ENCODE measurements at places on chromosomes 16 and 17. TPM values are rescaled to one million over a fixed set of nuclear protein-coding genes. Genes with fewer than 3 reads are reported as not detected.
A peak's percentile ranks its signal among the peaks of the same experiment; 100 is the strongest.

Gene CUEDC1
- 3.1 TPM for total RNA-seq

Gene ORMDL3
- total RNA-seq, result 170 TPM

- no peak for DNase-seq
- H3K36me3 ChIP-seq, result no peaks in the 10 kb centered on the region
- H3K4me3 ChIP-seq, result no peak overlapping the region
- H3K27ac ChIP-seq, result no peak overlapping the region
- H3K4me1 ChIP-seq, result peaks cover 8% of the 10 kb centered on the region
Observed at GRCh38 chr17:17605729-17606088, 14.2 kb upstream of the PEMT start.

DNA sequence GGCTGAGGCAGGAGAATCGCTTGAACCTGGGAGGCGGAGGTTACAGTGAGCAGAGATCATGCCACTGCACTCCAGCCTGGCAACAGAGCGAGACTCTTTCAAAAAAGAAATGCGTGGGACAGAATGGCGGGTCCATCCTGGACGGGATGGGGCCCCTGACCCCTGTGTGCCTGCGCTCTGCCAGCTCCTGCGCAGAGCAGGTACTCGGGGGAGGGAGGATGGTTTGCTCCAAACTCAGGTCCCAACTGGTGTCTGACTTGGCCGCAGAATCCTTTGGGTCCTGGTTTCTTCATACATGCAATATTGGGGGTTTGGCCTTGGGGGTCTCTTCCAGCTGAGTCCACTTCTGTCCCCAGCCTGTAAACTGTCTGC lies 10.4 kb downstream of the CHMP6 start:
- H3K4me3 ChIP-seq, result no peak overlapping the region
- no peak overlapping the region for H3K27ac ChIP-seq
- H3K27me3 ChIP-seq, result peaks cover 17% of the 10 kb centered on the region

DNA sequence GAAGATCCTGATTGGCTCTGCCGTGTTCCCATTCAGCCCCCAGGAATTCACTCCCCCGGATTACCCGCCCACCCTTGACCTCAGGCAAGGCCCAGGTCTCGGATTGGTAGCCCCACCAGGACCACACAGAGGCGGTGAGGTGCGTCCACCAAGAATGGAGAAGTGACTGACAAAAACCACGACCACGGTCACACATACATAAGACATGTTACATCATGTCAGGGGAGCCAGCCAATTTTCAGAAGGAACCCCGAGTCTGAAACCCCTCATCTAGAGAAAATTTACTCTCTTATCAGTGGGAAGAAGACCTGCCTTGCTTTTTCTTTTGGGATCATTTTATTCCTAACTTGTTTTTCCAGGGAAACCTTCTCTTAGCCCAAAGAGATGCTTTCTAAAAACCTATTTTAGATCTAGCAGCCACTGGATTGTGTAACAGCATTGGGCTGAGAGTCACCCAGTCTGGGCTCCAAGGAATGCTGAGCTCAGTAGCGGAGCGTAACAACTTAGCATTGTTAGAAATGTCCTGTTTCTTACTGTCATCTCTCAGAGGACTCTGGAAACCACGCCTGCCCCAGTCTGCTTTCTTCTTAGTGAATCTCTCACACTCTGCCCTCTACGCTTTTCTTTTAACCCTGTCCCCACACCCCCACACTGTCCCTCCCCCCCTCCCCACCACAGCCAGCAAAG lies 164.1 kb downstream of the CMIP start:
- no peak overlapping the region for H3K4me3 ChIP-seq
- DNase-seq, result no peak
- peaks cover 36% of the 10 kb centered on the region for H3K36me3 ChIP-seq
- peaks cover 9% of the 10 kb centered on the region for H3K4me1 ChIP-seq
- no peak overlapping the region for H3K27ac ChIP-seq

DNA sequence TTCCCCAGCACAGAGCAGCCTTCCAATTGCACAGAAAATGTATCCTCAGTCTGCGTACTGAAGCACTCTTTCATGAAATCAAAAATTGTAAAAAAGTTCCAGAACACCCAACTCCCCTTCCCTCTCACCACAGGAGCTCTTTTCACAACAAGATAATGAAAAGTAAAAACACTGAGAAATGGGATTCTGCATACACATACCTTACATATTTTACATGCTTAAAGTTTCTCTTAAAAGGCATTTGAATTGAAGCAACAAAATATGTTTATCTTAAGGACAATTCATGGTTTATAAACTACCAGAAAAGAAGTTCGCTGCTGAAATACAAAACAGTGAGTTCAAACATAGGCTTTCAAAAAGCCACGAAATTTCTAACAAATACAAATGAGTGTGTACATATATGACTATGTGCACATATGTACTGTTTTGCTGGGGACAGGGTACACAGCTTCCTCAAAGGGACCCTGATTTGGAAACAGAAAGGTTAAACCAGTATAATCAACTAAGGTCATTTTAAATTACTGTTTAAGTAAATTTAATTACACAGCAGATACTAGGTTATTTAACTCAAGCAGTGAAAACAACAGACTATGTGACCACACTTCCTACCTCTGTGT lies 33.8 kb downstream of the COG1 start:
- no peak for DNase-seq
- no peaks in the 10 kb centered on the region for H3K27me3 ChIP-seq
- no peak overlapping the region for H3K27ac ChIP-seq
- H3K4me3 ChIP-seq, result no peak overlapping the region

DNA sequence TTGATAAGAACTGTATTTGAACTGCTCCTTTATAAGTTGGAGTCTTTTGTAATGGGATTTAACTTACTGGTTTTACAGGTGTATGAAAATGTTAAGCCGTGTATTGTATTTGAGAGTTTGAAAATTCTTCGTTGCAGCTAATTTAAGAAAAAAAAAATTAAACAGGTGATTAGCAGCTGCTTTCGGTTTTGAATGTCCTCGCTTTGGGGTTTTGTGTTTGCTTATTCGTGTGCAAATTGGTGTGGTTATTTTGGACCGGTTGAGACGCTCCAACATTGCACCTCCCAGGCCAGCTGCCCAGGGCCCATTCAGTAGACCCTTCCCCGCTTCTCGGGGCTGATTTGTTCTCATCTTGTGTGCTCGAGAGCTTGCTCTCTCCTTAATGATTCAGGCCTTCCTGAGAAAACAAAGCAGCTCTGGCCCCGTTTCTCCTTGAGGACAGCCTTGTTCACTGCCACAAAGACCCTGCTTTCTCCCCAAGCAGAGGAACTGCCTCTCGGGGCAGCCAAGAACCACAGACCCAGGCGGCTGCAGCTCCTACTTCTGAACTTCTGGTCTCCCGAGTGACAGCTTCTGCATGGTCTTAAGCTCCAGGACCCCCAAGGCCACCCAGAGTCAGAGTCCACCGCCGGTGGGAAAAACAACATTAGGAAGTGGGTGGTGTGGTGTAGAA lies 100.5 kb downstream of the MSI2 start:
- H3K36me3 ChIP-seq, result no peaks in the 10 kb centered on the region
- H3K4me3 ChIP-seq, result no peak overlapping the region
- no peaks in the 10 kb centered on the region for H3K27me3 ChIP-seq
- H3K27ac ChIP-seq, result peak overlapping the region; percentile 28

GRCh38 chr17:75110234-75110937 lies 617 bp downstream of the ARMC7 start:
- H3K27me3 ChIP-seq, result peaks cover 16% of the 10 kb centered on the region
- peaks cover 35% of the 10 kb centered on the region for H3K4me1 ChIP-seq
- peaks cover 5% of the 10 kb centered on the region for H3K36me3 ChIP-seq
- H3K27ac ChIP-seq, result peak overlapping the region; percentile 68

DNA sequence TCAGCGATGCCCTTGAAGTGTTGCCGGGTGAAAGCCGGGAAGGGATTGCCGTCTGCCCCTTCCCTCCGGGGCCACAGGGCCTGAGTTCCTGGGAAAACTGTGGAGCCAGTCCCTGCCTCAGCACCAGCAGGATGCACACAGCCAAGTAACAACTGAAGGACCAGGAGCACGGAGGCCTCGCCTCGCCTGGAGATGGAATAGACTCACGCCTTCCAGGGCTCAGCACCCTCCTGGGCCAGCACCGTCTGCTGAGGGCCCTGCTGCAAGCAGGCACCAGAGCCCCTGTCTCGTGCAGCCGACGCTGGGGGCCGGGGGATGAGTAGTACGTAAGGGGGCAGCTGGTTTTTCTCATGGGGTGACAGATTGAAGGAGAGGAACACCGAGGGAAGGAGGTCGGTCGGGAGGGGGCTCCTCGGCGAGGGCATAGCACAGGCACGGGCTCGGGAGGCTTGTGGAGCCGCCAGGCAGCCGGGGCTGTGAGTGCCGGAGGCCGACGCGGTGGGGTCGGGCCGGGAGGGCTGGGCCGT lies 6.4 kb downstream of the CBFA2T3 start:
- DNase-seq, result no peak
- no peaks in the 10 kb centered on the region for H3K27me3 ChIP-seq
- H3K36me3 ChIP-seq, result no peaks in the 10 kb centered on the region
- no peak overlapping the region for H3K27ac ChIP-seq

DNA sequence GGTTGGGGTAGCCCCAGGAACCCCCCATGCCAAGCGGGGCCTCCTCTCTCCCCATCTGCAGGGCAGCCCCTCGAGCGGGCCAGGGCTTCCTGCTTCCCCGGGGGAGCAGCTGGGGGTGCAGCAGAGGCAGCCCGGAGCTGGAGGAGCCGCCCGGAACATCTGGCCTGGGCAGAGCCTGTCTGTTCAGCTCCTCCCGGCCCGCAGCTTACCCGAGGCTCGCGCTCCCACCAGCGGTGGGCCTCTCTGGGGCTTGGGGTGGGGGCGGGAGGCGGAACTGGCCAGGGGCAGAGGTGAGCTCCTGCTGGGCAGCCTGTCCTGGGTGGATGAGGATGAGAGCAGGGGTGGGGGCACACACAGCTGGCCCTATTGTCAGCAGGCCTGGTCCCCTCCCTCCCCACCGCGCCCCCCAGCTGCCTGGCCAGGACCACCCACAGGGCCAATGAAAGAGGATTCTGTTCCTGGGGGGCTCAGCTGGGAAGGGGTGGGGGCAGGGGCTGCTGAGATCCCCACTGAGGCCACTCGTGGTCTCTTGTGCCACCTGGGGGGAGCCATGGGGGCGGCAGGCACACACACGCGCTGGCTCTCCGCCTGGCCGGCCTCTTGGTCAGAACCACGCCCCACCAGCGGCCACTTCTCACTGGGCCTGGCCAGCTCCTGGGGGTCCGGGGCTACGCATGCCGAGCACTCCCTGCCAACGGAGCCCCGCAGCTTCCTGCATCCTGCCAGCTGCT lies 34.7 kb downstream of the BAHCC1 start:
- no peak overlapping the region for H3K27ac ChIP-seq
- peak overlapping the region; percentile 13 for H3K4me3 ChIP-seq
- no peaks in the 10 kb centered on the region for H3K36me3 ChIP-seq

DNA sequence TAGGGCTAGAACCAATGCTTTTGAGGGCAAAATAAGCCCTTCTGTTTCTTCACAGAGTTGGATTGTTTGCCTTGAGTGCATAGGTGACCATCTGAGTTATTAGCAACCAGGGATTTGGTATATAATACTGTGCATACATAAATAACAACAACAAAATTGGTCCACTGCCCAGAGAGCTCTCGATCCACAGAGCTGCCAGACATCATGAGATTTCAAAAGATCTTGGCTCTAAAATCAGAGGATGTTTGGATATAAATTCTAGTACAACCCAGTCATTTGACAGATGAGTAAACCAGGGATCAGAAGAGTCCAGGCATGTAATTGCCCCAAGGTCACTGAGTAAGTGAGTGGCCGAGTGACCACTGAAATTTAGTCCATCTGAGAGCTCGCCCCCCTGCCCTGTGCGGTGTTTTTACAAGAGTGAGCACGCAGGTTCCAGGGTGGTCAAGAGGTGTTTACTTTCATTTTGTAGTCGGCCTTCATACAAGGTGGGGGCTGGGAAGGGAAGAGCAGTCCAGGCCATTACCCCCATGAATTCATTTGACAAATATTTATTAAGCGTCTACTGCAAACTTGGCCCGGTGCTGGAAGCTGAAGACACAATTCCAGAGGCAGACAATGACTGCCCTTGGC lies 1.8 kb upstream of the MT2A start:
- peak overlapping the region; percentile 85 for H3K27ac ChIP-seq
- H3K4me3 ChIP-seq, result no peak overlapping the region
- H3K36me3 ChIP-seq, result no peaks in the 10 kb centered on the region
- no peak for DNase-seq
- H3K4me1 ChIP-seq, result peaks cover 39% of the 10 kb centered on the region
- no peaks in the 10 kb centered on the region for H3K27me3 ChIP-seq

DNA sequence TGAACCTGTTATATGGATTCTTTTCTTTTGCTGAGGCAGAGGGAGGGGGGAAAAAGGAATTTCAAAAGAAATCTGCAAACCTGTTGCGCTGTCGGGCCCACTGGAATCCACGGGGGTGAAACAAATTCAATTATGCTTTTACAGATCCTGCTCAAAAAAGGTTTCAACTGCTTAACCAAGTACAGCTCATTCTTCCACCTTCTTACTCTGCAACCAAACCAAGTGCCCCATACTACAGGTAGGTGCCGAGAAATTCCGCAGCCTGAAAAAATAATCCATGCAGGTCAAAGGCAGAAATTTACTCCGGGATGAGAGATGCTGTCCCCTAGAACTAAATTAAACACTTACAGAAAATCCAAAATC lies 416 bp downstream of the RNF43 start:
- H3K27ac ChIP-seq, result peak overlapping the region; percentile 56
- peaks cover 7% of the 10 kb centered on the region for H3K4me1 ChIP-seq
- no peaks in the 10 kb centered on the region for H3K36me3 ChIP-seq
- DNase-seq, result no peak
- H3K27me3 ChIP-seq, result no peaks in the 10 kb centered on the region

GRCh38 chr16:65510241-65510640 lies 388.4 kb upstream of the CDH11 start:
- no peaks in the 10 kb centered on the region for H3K4me1 ChIP-seq
- no peaks in the 10 kb centered on the region for H3K27me3 ChIP-seq
- no peak overlapping the region for H3K27ac ChIP-seq
- H3K4me3 ChIP-seq, result no peak overlapping the region

Data from thymus (tissue), 14 donors.